ENCODE measurements at places on chromosomes 6 and 20.

DNA sequence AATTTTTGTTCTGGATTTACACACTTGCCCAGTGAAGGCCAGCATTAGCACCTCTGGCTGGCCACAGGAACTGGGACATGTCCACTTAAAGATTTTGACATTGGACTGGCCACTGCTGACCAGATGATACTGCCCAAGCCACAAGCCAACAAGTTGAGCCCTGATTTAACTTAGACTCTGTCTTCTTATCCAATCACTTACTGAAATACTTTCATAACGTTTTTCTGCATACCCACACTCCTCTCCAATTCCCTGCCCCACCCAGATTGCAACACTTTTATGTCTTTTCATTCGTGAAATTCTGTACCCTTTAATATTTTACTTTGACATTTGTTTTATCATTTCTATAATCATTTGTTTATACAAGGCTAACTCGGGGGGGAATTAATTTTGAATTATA lies 170.3 kb upstream of the TAB2 start:
- no peak for DNase-seq

GRCh38 chr6:107102414-107102805 lies 12.9 kb downstream of the BEND3 start:
- DNase-seq, result no peak

GRCh38 chr6:11701573-11701972 lies 77.0 kb downstream of the ADTRP start:
- DNase-seq, result no peak

GRCh38 chr20:11056414-11056813 lies 382.6 kb upstream of the JAG1 start:
- no peak for DNase-seq

GRCh38 chr6:101392586-101393230 lies 800 bp upstream of the GRIK2 start:
- DNase-seq, result peak; percentile 6

DNA sequence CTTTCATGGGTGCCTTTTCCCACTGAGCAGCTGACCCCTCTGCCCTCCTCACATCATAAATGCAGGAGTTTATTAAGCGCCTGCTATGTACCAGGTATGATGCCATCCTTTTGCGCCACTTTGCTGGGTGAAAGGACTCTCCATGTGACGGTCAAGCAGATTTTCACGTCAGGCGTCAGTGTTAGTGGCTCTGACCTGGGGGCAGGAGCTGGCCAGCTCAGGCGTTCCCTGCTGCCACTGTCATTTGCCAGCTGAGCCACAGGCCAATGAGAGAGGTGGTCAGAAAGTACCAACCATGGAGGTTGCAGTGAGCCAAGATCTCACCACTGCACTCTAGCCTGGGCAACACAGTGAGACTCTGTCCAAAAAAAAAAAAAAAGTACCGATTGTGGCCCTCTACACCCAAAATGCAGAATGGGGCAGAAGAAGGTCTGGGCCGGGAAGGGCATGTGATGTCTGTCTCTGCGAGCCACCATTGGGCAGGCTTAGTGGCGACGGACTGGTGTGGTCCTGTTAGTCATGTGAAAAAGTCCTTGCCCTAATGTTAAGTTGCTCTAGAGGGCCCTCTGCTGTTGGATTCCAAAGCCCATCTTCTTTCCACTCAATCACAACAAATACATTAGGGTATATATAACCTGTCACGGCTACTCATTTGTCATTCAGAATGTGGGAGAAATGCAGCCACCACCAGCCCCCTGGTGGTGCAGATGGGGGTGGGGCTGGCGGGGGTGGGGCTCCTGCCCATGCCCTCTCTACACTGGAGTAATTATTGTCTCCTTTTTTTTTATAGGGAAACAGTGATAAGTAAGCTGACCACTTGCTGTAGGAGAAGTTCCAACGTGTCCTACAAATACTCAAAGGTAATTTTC lies 18.4 kb upstream of the SLC22A1 start:
- peak; percentile 40 for DNase-seq

DNA sequence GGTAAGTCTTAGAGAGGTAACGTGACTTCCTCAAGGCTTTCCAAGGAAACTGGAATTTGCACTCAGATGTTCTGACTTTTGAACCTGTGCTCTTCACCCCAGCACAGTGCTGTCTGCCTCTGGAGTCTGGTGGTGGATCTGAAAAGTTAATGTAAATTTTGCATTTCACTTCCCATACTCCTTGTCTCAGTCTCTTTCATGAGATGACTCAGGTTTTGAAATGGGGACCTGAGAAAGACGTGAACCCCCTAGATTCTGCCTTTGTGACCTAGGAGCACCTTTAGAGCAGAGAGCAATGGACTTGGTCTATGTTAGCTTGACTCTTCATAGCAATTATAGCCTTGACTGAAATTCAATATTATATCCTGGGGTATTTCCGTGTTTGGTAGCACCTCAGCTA lies 223.0 kb downstream of the QKI start:
- DNase-seq, result no peak

- DNase-seq, result no peak
Observed at GRCh38 chr6:107493158-107494057, 3.5 kb downstream of the SOBP start.

- DNase-seq, result no peak
Observed at GRCh38 chr20:52011093-52011492, 180.5 kb downstream of the ZFP64 start.

DNA sequence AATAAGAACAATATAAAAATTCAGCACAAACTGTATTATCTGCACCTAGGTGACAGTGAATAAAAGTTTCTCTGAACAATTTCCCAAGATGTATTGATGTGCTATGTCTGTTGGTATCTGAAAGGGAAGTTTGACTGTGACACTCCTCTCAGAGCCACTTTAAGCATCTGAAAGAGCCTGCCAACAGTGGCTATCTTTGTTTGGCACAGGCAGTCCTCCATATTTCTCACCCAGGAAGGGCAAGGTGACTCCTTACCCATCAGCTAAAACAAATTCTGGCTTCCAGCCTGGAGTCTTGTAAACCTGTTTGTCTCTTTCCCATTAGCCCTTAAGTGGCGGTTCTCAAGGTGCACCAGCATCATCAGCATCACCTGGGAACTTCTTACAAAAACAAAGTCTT lies 122.4 kb upstream of the VGLL2 start:
- no peak for DNase-seq

GRCh38 chr6:109480993-109481480 lies 2.0 kb downstream of the ZBTB24 start:
- no peak for DNase-seq

DNA sequence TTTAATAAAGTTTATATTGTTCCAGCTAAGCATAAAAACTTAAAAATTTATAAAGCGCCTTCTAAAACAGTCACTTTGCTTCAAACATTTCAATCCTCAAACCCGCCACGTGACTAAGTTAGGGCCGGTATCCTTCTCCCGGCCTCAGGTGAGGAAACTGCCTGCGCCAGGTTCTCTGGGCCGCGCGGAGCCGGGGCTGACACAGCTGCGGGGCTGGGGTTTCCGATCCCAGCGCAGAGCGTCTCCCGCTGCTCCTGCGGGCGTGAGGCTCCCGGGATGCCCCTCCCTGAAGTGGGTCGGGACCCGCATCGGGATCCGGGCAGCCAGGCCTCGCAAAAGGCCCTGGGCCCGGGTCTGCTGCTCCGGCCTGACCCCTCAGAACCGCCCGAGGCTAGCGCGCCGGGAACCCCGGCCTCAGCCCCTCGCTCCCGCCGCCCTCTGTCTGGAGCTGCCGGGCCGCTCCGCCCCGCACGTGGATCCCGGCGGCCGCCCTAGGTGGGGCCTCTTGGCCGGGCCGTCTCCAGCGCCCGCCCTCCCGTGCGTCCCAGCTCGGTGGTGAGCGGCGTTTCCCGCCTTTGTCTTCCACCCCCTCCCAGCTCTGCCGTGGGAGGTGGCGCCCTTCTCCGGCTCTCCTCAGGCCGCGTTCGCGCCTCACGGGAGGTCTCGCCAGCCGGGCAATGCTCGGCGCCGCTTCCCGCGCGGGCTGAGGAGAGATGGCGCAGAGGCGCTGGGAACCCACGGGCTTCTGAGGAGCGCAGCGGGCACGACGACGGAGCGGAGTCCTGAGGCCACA lies 267.9 kb downstream of the DLL1 start:
- DNase-seq, result no peak

DNA sequence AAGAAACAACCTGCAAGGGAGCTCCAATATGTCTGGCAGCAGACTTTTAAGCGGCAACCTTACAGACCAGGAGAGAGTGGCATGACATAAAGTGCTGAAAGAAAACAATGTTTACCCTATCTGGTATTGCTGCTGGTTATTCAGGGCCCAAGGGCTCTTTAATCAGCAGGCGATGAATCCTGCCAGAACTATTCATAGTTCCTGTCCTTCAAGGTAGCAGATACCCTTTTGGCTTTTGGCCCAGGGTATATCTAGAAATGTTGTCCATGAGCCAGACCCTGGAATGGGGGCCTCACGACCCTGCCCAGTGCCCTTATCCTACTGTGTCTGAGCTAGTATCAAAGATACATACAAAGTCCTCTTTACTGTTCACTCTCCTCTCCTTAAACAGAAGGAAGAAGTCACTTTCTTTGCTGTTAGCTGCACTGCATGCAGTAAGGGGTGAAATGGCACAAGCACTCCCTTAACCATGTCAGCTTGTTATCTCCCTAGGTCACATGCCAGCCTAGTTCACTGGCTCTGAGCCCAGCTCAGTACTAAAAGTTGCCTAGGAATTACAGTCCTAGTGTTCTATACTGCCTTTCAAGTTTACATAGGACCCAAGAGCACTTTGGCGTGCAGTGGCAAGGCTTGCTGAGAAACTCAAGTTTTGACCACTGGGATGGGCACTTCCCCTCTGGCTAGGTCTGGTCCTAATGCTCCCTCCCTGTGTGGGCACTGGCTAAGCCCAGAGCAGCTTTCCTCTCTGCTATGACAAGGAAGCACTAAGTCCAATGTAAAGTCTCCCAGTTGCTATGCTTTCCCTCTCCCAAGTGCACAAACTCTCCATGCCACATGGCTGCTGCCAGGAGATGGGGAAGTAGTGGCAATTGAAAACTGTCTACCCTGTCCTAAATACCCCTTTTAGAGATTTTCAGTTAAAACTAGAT lies 122.0 kb downstream of the HTR1B start:
- DNase-seq, result no peak

GRCh38 chr6:150992703-150993102 lies 127.2 kb downstream of the MTHFD1L start:
- peak; percentile 69 for DNase-seq

- DNase-seq, result no peak
Observed at GRCh38 chr6:113884011-113884410, 26.9 kb downstream of the MARCKS start.

GRCh38 chr6:157184202-157185015 lies 138.9 kb downstream of the TMEM242 start:
- peak; percentile 87 for DNase-seq

DNA sequence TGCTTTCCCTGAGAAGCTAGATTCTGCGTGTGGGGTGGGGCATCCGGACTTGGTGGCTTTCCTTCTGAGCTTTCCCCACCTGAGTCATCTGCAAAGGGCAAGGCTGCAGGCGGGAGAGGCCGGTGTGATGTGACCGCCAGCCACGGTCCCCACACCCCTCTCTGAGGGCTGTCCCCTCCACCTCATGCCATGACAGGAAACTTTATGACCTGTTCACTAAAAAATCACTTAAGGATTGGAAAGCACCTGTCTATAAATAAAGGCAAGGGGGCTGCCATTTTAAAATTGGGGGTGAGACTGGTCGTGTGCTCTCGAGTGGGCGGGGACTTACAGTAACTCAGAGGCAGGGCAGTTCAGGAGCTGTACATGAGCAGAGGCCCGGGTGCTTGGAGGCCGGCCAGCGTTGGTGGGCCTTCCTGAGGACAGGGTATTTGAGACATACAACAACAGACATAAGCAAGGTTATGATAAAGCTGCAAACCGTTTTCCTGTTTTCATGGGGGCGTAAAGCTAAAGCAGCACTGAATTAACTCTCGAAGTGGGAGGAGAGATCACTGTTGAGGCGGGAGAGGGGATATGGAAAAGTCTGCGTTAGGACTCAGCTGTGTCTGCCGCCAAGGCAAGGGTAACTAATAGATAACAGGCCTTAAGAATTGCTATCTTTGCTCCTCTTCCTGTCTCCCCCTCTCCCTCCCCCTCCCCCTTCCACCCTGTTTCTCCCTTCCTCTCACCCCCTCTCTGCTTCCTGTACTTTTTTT lies 16.1 kb upstream of the SERPINB1 start:
- no peak for DNase-seq

DNA sequence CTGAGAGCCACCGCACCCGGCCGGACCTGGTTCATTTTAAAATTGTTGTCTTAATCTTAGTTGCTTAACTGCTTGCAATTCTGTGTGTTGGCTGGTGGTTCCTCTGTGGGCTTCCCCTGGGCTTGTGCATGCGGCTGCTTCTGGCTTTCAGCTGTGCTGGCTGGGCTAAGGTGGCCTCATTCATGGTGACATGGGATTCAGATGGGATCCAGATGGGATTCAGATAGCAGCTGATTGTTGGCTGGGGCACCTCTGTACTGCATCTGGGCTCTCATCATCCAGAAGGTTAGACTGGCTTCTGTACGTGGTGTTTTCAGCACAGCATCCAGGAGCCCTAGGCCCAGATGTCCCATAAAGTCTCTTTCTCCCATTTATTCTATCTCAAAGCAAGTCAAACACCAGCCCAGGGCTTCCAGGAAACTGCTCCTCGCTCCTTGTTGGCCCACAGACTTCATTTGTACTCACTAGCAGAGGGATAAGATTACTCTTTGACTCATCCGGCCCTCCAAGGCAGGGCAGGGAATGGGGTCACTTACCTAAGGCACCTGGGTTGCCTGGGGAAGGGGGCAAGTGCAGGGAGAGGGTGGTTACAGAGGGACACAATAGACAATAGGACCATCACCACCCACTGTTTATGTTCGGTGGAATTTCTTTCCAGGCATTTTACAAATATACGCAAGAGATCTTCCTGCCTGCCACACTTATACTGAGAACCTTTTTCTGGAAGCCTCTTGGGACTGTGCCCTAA lies 10.2 kb upstream of the PEDS1 start:
- peak; percentile 48 for DNase-seq

DNA sequence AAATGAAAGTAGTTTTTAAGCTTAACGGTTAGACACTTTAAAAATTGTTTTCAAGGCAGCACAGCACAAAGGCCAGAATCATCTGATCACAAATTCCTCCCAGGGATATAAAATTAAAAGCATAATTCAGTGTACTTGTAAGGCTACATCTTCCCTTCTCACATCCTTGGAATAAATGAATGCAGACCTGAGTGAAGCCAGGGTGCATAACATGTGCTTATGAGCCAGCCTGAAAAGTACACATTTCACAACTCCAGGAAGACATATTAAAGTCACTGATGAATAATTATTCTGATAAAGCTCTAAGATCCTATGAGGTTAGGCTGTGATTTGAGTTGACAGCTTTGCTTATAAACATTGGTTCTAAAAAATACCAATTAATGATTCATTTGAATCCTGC lies 163.6 kb downstream of the BTBD9 start:
- no peak for DNase-seq
